ENCODE measurements at places on chromosomes 5 and 9.

GRCh38 chr9:4741365-4742089 is 525 bp upstream of the AK3 start:
- peak; percentile 38 for DNase-seq

DNA sequence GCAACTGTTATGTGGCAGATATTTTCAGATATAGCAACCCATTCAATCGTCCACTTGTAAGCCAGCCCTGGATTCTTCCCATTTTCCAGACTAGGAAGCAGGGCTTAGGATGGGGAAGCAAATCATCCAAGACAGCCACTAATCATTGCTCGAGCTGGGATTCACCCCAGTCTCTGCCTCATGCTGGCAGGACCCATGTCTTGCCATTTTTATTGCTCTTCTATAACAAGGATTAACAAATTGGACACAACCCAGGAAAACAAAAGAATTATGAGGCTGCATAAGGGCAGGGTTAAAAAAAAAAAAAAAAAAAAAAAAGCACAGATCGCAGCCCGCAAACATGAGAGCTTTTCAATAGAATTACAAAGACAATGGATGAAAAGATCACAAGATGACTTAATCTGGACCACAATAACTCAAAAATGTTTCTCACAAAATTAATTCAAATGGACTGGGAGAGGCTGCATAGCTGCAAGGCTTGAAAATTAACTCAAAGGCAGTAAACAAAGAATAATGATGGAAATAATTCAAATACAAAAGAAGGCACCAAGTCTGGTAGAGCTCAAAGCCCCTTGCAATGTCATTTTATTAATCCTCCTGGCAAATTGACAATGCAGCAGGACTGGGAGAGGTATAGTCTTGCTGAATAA is 40.7 kb downstream of the ASTN2 start:
- no peak for DNase-seq

DNA sequence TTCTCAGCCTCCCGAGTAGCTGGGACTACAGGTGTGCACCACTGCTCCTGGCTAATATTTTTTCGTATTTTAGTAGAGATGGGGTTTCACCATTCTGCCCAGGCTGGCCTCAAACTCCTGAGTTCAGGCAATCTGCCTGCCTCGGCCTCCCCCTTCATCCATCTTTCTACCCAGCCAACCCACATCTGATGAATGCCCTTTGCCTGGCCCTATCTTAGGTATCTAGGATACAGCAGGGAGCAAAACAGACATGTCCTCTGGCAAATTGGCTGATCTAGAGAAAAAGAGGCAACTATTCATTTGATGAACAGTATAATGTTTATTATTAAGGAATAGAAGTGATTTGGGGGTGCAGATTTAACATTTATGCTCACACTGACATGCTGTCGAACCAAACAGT is 123.0 kb downstream of the TRIO start:
- no peak for DNase-seq

GRCh38 chr9:70595211-70595610 is 180.8 kb upstream of the KLF9 start:
- no peak for DNase-seq

- DNase-seq, result no peak
Observed at GRCh38 chr9:70594386-70594944, 180.0 kb upstream of the KLF9 start.

DNA sequence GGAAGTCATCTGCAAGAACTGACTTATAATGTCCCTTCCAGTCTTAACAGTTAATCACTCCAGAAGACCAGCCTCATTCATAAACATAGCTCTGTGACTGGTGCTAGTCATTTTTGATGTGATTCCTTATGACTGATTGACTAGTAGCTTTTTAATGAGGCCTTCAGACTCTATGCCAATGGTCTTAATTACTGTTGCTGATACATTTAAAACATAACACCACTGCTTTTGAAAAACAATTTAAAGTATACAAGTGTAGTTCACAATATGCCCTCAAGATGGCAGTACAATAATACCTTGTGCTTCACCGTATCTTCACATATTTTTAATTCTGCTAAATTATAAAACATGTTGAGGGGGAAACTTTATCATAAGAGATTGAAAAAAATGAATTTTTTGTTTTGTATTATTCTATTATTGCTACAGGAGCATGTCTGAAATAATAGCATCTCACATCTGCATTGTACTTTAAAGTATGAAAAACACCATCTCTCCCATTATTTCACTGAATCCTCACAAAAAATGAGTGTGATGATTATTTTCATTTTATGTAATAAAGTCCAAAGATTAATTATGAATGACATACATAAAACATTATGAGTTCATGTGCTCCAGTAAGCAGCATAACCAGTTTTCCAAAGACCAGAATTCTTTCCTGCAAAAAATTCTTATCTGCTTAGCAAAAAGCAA is 55.2 kb upstream of the SHISAL2B start:
- no peak for DNase-seq

GRCh38 chr5:157566902-157567489 is 8.6 kb downstream of the ADAM19 start:
- DNase-seq, result no peak

- DNase-seq, result no peak
Observed at GRCh38 chr5:96283589-96283988, 149.5 kb downstream of the PCSK1 start.
